ENCODE measurements at places on chromosomes 1 and 21.
A peak's percentile ranks its signal among the peaks of the same experiment; 100 is the strongest.

DNA sequence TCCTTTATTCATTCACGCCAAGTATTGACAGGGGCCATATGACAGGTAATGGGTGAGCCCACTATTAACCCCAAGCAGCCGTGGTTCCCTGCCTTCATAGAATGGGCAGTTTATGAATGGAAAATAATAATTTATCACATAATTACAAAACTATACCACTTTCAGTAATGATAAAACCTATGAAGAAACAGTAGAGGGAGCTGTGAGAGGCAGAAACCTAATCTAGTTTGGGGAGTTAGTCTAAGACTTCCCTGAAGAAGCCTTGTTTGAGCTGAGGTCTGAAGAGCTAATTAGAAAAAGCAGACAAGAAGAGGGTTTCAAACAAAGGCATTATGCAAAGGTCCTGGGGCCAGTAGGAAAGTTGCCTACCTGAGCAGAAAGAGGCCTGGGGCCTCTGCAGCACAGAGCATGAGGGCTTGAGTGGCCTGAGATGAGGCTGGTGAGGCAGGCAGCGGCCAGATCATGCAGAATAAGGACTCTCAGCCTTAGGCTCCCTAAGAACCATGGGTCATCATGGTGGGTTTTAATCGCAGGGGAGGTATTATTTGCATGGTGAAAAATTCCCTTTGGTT, 142.8 kb downstream of the ATG4C start:
- DNase-seq, result no peak

DNA sequence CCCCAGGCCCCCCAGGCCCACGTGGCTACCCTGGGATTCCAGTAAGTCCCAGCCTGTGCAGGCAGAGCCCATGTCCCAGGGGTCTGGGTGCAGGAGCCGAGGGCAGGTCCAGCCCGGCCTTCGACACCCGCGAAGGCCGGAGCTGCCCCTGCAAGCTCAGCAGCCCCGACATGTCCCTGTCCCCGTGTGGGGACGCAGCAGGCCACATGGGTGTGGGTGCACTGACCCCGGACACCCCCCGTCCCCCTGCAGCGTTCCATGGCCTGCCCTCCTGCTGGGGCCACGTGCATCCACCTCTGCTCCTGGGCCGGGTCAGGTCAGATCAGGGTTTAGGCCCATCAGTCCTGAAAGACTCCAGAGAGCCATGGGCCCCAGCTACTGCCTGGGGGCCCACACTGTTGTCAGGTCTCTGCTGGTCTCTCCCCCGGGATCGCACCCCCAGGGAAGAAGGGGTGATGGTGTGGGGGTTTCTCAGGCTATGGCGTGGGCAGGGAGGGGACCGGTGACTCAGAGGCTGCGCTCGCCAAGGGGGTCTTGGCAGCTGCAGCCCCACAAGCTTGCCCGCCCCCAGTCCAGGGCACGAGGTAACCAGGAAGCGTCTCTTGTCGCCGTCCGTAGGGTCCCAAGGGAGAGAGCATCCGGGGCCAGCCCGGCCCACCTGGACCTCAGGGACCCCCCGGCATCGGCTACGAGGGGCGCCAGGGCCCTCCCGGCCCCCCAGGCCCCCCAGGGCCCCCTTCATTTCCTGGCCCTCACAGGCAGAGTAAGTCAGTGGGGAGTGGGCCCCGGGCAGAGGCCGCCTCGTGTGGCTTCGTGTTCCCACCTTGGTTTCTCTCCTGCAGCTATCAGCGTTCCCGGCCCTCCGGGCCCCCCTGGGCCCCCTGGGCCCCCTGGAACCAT, 37.5 kb downstream of the SLC19A1 start:
- DNase-seq, result peak; percentile 49

- DNase-seq, result no peak
These were observed 21.3 kb downstream of the FMO2 start for GRCh38 chr1:171206204-171206977.

GRCh38 chr1:163897412-163898155, 575.8 kb downstream of the NUF2 start:
- DNase-seq, result no peak

DNA sequence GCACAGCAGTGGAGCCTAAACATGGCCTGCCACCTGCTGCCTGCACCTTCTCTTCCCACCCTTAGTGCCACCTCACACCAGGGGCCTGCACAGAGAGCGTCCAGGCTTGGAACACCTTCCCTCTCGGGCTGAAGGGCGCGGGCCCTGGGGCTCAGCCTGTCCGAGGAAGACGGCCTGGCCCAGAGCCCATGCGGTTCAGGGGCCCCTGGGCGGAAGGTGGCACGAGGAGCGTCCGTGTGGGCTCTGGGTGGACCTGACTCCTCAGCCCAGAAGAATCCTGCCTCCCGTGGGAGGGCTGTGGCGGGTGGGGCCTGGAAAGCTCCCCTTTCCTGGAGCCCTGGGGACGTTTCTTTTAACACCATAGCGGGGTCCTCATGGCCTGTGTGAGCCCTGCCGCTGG, 19.4 kb downstream of the DFFB start:
- no peak for DNase-seq

DNA sequence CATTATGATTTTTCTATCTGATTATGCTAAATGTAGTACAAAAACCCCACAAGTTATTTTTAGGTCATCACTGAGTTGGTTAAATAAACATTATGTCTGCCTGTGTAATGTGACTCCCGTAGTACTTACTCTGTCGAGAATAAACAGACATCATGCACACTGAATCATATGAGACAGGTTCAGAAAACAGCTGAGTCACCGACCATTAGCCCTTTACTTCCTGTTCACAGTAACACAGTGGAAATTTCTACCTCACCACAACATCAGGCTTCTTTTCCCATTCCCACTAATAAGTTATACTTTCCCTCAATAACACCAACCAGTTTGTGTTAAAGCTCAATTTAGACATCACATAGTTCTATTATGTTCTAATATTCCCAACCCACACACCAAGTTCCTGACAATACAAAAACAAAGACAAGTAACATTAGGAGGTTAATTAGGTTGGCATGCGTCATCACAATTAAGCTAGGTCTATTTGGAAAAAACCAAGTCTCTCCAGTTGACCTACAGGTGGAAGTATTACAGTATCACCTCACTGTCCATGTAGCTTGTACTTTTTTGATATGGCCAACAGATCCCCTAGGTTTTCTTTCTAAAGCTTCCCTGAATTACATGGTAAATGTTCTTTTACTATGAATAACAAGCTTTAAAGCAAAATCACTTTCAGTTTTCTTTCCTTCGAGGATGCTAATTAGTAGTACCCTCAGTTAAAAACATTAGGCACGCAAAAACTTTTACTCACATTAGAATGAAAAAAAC, 154.2 kb downstream of the EIF4G3 start:
- DNase-seq, result no peak

All from RWPE2 (cell line).